ENCODE measurements at places on chromosomes 6 and 20.

DNA sequence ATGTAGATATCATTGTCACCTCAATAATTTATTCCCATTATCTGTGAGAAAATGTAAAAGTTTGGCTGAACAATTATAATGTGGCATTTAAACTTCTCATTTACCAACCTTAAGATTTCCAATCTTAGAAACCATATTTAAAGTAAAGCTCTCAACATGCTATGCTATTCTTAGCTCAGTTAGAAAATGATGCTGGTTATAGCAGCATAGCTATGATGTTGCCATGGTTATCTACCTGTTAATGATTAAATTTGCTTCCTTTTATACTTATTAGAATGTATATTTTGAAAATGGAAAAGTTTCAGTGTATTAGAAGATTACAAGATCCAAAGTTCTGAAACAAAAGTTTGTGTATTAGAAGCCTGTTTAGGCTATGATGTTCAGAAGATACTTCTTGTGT, 110.1 kb downstream of the GPR63 start:
- no peak for DNase-seq

DNA sequence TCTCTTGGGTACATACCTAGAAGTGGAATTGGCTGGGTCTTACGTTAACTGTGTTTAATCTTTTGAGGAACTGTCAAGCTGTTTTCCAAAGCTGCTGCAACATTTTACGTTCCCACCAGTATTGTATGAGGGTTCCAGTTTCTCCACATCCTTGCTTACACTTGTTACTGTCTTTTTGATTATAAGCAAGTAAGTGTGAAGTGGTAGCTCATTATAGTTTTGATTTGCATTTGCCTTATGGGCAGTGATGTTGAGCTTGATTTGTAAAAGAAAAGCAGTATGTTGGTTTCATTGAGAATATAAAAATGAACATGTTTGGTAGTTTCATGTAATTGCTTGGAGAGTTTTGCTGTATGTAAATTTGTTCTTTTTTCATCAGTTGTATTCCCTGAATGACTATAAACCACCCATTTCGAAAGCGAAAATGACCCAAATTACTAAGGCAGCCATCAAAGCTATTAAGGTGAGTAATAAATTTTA, 40.4 kb downstream of the SCAF8 start:
- DNase-seq, result no peak

GRCh38 chr6:15476631-15477380, 186.0 kb downstream of the DTNBP1 start:
- DNase-seq, result no peak

- no peak for DNase-seq
These were observed 4.0 kb upstream of the SCUBE3 start for GRCh38 chr6:35209622-35210247.

- no peak for DNase-seq
These were observed 83.6 kb downstream of the PLEKHG1 start for GRCh38 chr6:150683320-150683719.

DNA sequence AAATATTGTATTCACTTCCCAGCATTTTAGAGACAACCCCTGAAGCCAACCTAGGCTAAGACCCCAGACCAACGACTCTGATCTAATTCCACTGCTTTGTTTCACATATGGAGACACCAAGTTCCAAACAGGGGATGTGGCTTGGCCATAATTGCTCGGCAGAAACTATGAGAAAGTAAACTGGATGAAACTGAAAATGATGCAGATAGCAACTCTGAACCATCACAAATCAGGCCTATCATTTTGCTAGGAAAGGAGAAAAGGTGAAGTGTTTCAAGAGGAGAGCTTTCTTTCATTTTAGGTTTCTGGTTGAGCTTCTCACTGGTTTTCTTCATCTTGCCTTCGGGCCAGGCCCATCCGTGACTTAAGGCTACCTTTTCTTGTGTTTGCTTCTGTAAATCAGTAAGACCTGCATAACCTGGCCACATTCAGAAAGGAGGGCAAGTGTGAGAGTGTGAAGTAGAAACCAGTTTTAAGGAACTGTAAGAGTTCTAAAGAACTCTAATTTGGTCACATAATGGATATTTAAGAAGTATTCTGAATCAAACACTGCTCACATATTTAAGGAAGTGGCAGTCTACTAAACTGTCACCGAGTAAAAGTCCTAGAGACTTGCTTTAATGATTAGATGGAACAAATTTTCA, 105.8 kb downstream of the BACH2 start:
- no peak for DNase-seq

DNA sequence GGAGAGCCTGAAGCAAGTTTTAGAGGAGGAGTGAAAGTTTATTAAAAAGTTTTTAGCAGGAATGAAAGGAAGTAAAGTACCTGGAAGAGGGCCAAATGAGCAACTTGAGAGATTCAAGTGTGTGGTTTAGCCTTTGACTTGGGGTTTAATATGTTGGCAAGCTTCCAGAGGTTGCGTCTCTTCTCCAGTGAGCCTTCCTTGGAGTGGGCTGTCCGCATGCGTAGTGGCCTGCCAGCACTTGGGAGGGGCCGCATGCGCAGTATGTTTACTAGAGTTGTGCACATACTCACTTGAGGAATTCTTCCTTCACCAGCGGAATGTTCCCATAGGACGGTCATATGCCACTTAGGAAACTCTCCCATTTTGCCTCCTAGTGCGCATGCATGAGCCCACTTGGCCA, 235.2 kb downstream of the ALDH8A1 start:
- DNase-seq, result peak; percentile 82

DNA sequence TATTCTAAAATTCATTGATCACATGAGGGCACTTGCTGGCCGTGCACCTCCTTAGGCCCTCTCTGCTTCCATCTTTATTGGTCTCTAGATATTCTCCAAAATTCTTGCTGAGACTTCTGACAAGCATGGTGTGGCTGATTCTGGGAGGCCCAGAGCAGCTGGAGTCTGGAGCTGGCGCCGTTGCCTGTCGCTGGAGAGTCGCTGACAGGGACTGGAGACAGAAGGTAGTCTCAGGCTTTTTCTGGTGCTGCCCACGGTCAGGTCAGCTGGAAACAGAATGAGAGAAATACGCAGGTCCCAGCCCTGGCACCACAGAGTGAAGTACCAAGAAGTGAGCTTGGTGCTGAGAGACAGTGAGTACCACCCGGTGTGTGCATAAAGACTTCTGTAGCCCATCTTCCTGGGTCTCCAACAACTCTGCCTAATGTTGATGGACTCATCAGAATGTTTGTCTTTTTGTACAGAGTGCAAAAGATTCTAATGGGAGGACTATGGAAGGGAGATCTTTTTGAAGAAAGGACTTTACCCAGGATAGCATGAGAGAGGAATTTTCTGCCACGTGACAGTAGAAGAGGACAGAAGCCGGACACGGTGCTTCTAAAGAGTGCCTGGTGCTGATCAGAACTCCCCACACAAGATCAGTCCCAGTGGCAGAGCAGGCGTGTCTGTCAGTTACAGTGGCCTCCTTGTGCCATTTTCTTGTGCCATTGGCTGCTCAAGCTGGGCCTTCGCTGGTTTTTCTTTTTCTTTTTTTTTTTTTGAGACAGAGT, 1.8 kb upstream of the ALDH8A1 start:
- DNase-seq, result no peak

- DNase-seq, result no peak
These were observed 542.8 kb downstream of the CDH26 start for GRCh38 chr20:60501048-60501447.

- DNase-seq, result no peak
These were observed 16.6 kb downstream of the SASH1 start for GRCh38 chr6:148359228-148359627.

GRCh38 chr6:111739257-111739696, 133.6 kb upstream of the TRAF3IP2 start:
- DNase-seq, result no peak

DNA sequence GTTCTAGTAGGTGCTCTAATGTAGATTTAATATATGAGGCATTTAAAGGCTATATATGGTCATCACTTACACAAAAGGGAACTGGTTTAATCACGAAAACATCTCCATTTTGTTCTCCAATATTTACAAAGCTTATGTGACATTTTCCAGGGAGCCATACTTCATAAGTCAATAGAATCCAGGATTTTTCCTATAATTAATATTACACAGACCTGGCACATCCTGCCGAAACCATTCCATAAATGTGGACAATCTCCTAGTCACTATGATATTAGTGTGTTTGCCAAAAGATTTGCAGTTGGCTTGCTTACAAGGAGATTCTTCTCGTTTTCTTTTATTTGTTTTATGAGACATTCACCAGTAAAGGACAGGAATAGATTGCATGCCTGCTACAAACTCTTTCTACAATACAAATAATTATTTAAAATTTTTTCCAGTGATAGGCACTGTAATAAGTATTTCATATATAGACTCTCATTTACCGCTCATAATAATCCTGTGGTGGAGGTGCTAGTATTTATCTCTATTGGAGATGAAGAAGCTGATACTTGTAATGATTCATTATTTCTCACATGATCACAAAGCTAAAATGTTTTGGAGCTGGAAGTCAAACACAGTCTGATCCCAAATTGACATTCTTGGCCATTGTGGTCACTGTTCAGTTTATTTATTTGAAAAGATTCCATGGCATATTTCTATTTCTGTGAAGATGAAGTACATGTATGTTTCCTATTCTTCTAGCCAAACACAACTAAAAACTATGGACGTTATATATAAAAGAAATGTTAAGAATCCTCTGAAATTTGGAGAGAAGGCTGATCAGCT, 597.0 kb downstream of the HTR1B start:
- DNase-seq, result no peak

GRCh38 chr6:131382631-131383030, 190.4 kb upstream of the ARG1 start:
- no peak for DNase-seq

DNA sequence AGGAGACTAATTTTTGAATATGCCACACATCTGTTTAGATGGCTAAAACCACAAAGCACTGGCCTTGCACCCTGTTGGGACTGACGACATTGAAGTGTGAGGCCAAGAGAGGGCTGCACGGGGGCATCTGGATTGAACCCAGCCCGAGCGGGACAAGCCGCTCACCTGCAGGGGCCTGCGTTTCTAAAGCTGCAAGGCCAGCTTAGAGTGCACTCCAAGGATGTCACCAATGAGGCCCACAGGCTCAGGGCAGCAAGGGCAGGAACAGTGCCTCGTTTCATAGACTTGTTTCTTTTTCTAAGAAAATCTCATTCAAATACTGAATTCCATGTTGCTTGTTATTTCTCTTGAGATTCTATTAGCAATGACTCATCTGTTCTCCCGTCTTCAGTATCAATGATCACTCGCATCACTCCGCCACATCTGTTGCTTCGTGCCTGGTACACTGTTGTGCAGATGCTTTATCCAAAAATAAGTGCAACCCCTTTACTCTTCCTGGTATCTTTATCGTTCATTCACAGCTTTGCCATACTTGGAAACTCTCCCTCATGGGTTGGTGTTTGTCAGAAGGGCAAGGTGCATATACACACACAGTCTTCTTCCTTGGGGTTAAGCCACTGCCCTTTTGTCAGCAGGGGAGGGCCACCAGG, 120.1 kb downstream of the IRF4 start:
- no peak for DNase-seq
